ENCODE measurements at places on chromosomes 5 and 9.

GRCh38 chr9:135961811-135962695 lies 880 bp upstream of the UBAC1 start:
- no peak for DNase-seq

DNA sequence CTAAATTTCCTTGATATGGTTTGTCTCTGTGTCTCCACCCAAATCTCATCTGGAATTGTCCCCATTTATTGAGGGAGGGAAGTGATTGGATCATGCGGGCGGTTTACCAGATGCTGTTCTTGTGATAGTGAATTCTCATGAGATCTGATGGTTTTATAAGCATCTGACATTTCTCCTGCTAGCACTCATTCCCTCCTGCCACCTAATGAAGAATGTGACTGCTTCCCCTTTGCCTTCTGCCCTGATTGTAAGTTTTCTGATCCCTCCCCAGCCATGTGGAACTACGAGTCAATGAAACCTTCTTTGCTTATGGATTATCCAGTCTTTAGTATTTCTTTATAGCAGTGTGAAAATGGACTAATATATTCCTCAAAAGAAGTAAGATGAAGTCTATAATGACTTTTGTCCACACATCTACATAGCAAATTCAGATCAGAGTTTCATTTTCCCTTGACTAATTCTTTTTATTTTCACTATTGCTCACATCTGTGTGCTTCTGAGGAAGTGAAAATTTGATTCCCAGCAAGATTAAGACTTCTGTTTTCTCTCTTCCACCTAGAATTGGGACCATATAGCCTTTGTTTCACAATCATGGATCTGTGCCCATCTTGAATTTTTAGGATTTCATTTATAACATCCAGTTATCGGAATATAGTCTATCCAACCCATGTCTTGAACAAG lies 393.5 kb downstream of the DMAC1 start:
- no peak for DNase-seq

DNA sequence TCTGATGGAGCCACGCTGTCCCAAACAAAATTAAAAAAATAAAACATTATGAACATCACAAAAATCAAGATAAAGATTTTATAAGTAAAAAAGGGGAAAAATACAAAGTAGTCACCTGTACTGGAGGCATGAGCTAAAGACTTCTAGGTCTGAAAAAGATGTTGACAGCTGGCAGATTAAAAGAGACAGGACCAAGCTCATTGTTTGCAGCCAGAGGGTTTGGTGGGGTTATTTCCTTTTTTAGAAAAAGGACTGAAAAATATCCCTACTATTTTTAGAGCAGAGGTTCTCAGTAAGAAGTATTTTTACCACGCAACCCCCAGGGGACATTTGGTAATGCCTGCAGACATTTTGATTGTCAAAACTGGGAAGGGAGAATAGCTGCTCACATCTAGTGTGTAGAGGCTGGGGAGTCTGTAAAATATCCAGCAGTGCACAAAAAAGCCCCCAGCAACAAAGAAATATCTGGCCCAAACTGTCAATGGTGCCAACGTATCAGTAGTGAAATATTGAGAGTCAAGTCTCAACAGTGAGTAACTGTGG lies 353.4 kb downstream of the TLE1 start:
- no peak for DNase-seq

DNA sequence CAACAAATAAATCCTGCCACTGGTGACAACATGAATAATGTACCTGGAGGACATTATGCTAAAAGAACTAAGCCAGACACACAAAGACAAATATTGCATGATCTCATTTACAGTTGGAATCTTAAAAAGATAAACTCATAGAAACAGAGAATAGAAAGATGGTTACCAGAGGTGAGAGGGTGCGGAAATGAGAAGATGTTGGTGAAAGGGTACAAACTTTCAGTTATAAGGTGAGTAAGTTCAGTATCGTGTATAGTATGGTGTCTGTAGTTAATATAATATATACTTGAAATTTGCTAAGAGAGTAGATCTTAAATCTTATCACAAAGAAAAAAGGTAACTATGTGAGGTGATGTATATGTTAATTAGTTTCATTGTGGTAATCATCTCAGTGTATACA lies 63.3 kb downstream of the PRRC1 start:
- DNase-seq: no peak

DNA sequence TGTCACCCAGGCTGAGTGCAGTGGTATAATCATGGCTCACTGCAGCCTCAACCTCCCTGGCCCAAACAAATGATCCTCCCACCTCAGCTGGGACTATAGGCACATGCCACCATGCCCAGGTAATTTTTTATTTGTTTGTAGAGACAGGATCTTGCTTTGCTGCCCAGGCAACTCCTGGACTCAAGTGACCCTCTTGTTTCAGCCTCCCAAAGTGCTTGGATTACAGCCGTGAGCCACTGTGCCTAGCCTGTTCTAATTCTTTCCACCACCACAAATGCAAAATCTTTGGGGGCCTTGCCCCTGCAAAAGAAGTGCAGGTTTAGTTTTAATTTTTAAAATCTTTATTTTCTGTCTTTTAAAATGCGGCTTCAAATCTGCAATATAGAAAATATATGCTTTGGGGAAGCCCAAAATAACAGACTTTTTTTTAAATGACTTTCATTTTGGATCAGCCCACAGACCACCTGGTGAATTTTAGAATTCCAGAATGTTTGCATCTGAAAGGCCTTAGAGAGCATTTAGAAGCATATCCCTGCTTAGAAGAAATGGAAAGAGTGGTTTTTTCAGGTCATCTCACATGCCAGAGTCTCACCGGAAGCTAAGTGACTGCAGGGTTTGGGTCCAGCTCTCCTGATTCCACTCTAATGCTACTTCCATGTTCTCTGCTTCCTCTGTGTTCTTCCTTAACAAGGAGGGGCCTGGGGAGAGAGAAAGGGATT lies 111.4 kb upstream of the FER start:
- DNase-seq: no peak

GRCh38 chr5:104178066-104178465 lies 615.5 kb upstream of the NUDT12 start:
- no peak for DNase-seq

DNA sequence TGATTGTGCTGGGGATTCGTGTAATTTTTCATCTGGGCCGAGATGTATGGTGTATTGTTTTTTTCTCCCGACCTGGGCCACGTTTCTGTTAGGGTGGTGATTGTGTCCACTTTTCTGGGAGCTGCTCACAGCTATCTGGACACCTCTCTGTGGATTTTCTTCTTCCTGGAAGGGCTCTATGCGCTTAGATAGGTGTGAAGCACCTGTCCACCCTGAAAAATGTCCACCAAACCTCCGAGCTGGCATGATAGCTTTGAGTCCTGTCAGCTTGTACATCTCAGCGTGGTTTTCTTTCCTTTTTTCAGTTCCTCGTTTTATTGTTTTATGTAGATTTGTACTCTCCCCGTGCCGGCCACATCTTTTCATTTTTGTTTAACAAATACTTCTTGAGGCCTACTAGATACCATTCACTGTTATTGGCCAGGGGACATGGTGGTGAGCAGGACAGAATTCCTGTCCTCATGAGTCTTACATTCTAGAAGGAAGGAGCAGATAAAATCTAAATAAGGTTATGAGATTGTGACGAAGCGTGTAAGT lies 1.1 kb downstream of the UGCG start:
- DNase-seq: no peak

DNA sequence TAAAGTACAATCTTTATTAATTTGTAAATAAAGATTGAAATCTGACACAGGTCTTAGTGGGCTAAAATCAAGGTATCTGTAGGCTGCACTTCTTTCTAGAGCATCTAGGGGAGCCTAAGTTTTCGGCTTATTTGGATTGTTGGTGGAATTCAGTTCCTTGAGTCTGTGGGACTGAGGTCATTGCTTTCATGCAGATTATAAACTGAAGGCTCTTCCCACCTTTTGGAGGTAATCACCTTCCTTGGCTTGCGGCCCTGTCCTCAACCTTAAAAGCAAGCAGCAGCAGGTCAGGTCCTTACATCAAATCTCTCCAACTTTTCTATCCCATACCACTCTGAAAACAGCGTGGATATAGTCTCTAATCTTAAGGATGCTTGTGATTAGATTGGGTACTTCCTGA lies 25.9 kb downstream of the MAT2B start:
- no peak for DNase-seq

DNA sequence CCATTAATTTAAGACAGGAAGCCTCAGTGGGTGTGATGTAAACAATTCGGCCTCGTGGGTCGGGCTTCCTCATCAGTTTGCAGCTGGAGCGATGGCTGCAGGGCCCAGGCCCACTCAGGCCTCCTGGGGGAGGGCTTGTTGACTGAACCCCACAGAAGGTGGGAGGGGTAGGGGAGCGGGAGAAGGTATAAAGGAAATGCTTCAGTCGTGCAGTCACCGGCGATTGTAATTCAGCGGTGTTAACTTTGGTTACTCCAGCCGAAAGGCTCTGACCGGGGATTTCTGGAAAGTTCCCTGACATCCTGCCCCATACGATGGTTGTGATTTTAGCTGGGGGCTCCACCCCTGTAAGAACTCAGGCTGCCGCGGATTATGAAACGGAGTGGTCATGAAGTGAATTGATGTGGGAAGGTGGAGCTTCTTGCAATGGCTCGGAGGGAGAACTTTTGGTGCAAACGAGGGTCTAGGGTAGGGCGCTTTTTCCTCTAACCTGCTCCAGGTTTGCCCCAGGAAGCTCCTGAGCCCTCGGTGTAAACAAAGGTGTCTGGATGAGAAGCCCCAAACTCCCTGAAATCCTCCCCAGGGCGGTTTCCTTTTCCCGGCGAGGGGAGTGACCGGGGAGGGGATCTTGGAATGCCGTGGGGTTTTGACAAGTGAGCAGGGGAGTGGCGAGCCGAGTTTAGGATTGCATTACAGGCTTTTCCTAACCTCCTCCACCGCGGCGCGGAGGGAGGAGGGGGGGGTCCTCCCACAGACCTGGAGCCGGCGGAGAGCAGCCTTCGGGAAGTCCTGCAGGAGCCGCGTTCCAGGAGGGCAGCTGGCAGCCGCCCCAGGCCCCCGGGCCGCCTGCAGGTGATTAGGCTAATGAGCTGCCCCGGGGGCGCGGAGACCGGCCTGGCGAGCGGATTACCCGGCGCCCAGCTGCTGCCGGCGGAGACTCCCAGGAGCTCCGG lies 215.5 kb downstream of the PDZD2 start:
- DNase-seq: no peak

DNA sequence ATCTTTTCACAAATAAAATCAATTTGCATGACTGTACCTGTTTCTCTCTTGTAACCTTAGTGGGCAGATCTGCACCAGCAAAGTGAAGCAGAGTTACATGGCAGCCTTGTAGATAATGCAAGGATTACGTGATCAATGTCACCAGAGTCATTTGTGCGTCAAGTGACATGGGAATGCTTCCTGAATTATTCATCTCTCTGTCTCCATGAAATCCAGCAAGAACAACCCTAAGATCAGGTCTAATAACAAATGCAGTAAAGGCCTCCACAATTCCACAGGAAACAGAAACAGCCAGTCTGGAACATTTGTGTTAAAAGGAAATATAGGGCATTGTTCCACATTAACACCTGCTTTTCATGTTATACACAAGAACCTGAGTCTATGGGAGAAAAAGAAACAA lies 7.8 kb downstream of the GZMA start:
- DNase-seq: no peak

DNA sequence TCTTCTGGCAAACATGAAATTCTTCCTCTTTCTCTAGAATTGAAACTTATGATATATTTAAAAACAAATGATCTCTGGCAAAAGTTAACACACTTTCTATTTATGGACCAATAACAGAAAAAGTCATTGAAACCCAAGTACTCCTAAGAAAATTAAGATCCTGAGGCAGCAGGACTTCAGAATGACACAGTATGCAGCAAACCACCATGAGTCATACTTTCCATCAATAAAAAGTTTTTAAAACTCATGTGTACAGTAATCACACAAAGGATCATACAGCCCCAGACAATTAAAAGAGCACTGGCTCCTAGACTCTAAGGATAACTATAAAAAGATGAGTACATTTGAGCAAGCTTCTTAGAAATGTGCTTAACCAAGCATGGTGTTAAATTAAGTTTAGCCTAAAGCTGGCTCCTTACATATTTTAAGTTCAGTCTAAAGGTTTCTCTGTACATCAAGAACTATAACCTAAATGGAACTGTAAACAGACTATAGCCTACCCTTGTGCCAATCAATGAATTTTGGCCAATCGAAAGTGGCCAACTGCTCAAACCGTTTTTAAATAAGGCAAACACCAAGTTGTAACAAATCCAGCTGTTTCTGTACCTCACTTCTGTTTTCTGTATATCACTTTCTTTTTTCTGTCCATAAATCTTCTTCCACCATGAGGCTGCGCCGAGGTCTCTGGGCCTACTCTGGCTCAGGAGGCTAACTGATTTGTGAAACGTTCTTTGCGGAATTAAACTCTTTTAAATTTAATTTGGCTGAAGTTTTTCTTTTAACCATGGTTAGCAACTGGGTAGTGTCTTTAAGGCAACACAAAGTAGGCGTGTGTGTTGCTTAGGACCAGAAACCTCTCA lies 232.1 kb upstream of the PIK3R1 start:
- no peak for DNase-seq

DNA sequence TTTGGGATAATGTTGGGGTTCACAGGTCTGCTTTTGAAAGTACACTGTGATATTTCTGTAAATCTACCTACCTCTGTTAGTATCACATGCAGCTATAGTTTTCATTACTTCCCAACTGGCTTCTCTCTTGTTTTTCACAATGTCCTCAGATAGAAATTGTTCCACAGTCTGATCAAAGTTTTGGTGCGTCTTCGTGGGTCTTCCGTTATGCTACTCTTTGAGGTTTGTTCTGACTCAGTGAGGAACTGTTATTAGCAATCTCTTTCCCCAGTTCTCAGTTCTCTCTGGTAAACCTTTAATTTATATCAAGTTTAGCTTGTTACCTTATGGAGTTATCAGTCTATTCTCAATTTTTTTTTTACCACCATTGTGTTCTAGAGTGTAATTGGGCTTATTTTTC lies 2061.2 kb upstream of the CDH9 start:
- no peak for DNase-seq

GRCh38 chr9:4615251-4615650 lies 46.8 kb upstream of the PLPP6 start:
- DNase-seq: no peak

GRCh38 chr5:102627315-102627714 lies 127.8 kb upstream of the PAM start:
- DNase-seq: no peak

DNA sequence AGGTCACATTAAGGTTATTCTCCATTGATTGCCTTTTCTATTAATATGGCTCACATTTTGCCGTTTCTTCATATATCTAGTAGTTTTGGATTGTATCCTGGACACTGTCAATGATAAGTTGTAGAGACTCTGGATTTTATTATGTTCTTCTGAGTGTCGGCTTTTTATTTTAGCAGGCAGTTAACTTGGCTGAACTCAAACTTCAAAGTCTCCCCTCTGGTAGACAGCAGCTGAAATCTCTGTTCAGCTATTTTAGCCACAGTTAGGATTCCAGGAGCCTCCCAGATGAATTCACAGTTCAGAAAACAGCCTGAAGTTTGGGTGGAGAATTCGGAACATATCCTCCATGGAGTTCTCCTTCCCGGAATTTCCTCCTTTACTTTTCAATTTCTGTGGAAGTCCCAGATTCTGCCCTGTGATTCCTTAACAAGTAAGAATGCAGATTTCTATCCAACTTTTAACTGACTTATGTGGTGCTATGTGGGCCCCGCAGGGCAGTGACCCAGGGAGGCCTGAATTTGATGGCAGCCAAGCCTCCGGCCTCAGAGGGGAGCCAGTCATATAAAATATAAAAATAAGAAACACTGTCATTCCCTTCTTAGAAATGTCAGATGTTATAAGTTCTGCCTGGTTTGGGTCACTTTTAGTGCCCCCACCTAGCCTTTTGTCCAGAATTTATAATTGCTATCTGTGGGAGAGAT lies 39.3 kb upstream of the MVB12B start:
- DNase-seq: no peak

All from GDM1 (cell line).